ENCODE measurements at places on chromosomes 5 and 9.

DNA sequence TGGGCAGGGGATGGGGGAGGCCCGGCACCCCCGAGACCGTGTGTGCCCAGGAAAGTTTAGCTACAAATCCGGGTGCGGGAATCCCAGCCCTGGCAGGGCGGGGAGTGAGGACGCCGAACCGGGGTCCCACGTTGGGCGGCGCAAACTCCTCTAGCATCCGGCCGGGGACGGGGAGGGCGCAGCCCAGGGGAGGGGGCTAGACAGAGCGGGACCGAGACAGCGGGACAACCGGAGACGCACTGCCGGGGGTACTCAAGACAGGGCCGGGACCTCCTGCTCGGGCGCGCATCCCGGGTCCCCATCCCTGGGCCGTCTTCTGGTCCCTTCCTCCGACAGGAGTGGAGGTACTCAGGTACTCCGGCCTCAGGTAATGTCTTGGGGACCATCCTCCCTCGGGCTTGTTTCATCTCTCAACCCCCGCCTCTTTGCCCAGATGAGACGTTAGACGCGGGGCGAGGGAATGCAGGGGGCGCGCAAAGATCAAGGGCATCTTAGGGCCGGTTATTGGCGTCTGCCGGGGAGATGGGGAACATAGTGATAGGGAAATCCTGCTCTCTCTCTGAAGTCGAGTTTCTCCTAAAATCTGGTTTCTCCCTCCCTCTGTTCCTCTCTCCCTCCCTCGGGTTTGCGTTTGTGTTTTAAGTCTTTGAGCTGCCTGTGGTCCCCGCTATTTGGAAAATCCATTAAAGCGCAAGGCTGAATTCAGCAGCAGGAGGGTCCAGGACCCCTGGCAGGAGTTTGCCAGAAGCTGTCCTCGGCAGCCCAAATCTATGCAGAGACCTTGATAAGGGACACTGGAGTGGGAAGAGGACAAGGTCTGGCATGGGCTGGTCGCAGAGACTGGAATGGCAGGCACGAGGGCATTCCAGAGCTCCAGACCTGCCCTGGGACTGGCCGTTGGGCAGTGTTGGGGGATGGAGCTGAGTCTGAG is 815 bp downstream of the PDZD2 start:
- H3K36me3 ChIP-seq: no peaks in the 10 kb centered on the region
- peak overlapping the region; percentile 76 for H3K4me3 ChIP-seq
- peaks cover 29% of the 10 kb centered on the region for H3K27me3 ChIP-seq
- DNase-seq: no peak
- H3K27ac ChIP-seq: peak overlapping the region; percentile 13

GRCh38 chr5:180575571-180575970 is 15.7 kb downstream of the SCGB3A1 start:
- no peaks in the 10 kb centered on the region for H3K4me1 ChIP-seq
- H3K4me3 ChIP-seq: no peak overlapping the region
- H3K36me3 ChIP-seq: peaks cover 40% of the 10 kb centered on the region
- DNase-seq: no peak
- no peak overlapping the region for H3K27ac ChIP-seq
- no peaks in the 10 kb centered on the region for H3K27me3 ChIP-seq

DNA sequence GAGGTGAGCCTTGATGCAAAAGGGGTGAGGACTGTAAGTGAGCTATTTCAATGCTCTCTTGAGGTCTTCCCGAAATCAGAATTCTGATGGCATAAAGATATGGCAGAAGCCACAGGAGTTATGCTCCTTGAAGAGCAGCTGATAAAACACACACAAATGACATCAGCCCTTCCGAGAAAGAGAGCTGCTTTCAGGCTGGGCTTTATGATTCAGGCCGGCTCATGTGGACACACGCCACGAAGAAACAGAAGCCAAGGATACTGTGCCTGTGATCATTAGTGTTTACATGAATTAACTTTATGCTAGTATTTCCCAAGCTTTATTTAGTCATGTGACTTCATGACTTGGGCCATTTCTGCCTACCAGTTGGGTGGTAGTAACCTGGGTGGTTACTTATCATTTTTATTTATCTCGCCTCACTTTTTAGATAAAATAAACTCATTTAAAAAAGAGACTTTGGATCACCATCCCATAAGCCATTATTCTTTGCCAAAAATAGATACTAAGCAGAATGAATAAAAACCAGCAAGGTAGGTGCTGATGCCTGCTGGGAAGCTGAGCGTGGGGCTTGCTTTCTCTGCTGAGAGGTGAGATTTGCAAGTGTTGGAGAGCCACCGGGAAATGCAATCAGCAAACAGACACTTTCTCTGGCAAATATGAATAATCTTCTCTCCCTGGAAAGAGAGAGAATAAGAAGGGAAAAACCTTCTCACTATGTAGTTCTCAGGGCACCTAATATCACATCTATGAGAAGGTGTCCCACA is 73.0 kb upstream of the SLC25A51 start:
- H3K27me3 ChIP-seq: peaks cover 11% of the 10 kb centered on the region
- no peak for DNase-seq
- H3K27ac ChIP-seq: no peak overlapping the region
- H3K4me1 ChIP-seq: no peaks in the 10 kb centered on the region
- H3K4me3 ChIP-seq: no peak overlapping the region

DNA sequence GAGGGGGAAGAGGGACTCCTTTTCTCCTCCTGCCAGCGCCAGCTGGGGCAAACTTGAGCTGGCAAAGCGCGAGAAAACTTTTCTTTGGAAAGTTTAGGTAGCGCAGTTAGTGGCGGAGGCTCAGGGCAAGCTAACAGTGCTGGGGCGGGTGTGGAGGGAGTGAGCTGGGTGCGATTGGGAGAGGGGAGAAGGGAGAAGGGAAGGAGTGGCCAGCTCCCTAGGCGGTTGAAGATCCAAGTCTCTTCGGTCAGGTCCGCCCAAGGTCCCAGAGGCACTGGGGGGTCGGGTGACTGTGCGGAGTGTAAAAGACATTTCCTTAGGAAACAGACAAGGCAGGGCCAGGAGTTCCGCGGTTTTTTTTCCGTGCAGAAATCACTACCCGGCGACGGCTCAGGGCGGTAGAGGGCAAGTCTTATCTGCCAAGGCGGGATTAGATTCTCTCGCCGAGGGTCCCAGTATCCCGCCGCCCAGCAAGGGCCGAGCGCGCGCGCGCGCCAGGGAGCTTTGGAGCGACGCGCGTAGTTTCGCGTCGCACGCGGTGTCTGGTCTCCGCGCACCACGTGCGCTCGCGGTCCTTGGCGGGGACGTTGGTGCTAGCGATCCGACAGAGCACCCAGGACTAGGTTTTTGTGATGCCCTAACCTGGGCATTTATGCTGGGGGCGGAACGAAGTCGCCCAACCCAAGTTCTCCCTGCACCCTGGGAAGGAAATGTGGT is 33.6 kb upstream of the NFIB start:
- H3K4me3 ChIP-seq: peak overlapping the region; percentile 56
- H3K4me1 ChIP-seq: peaks cover 20% of the 10 kb centered on the region
- no peak for DNase-seq
- H3K27ac ChIP-seq: no peak overlapping the region

GRCh38 chr5:159412284-159413046 is 82.2 kb upstream of the IL12B start:
- peak overlapping the region; percentile 76 for H3K27ac ChIP-seq
- DNase-seq: peak; percentile 71
- no peaks in the 10 kb centered on the region for H3K27me3 ChIP-seq
- H3K36me3 ChIP-seq: peaks cover 10% of the 10 kb centered on the region
- H3K4me1 ChIP-seq: peaks cover 43% of the 10 kb centered on the region

GRCh38 chr9:75086541-75087288 is 1.2 kb downstream of the NMRK1 start:
- no peak for DNase-seq
- H3K4me1 ChIP-seq: peaks cover 45% of the 10 kb centered on the region
- H3K4me3 ChIP-seq: peak overlapping the region; percentile 90
- peaks cover 35% of the 10 kb centered on the region for H3K36me3 ChIP-seq

DNA sequence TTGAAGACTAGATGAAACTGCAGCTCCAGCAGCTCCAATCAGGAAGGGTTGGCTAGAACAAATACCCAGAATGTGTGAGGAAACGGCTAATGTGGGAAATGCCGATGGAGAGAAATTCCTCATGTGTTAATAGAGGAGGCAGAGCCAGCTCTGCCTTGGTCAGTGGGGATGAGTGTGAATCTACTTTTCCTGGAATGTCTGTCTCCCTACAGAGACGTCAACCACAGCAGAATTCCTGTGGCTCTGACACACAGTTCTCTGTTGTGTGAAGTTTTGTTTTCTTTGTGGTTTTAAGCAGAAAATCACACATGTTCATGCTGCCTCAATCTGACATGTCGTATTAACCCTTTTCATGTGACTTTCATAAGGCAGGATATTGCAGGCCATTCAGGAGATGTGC is 476.6 kb upstream of the WWC1 start:
- H3K36me3 ChIP-seq: no peaks in the 10 kb centered on the region
- no peak overlapping the region for H3K27ac ChIP-seq
- H3K27me3 ChIP-seq: no peaks in the 10 kb centered on the region
- no peak for DNase-seq
- H3K4me3 ChIP-seq: no peak overlapping the region

DNA sequence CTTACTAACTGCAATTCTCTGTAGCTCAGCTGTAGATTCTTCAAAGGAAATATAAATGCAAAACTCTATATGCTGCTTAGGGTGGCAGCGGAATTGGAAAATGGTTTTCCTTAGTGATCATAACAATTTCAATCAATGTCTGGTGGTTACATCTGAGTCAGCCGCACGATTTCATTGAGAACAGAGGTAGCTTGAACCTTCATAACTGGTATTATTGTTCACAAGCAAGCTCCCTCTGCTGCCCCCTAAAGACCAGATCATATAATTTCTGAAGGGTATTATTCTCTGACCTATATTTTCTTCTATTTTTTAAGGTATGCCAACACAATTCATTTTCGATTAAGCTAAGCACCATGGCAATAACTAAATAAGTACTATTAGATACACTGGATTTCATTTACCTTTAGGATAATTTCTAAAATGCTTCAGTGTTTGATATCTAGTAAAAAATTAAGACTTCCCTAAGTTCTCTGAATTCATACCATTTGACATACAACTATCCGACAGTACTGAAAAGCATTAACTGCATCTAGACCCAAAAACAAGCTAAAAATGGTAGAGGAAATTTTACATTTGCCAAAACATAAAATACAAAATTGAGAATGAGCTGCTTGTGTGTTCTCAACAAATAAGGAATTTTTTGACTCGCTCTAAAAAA is 181.1 kb upstream of the SPEF2 start:
- H3K4me3 ChIP-seq: no peak overlapping the region
- no peaks in the 10 kb centered on the region for H3K36me3 ChIP-seq
- no peaks in the 10 kb centered on the region for H3K4me1 ChIP-seq
- peaks cover 34% of the 10 kb centered on the region for H3K27me3 ChIP-seq
- no peak overlapping the region for H3K27ac ChIP-seq

GRCh38 chr5:73938938-73939320 is 312.9 kb downstream of the ARHGEF28 start:
- H3K4me3 ChIP-seq: no peak overlapping the region
- H3K27ac ChIP-seq: no peak overlapping the region
- no peaks in the 10 kb centered on the region for H3K36me3 ChIP-seq
- H3K27me3 ChIP-seq: peaks cover 61% of the 10 kb centered on the region

DNA sequence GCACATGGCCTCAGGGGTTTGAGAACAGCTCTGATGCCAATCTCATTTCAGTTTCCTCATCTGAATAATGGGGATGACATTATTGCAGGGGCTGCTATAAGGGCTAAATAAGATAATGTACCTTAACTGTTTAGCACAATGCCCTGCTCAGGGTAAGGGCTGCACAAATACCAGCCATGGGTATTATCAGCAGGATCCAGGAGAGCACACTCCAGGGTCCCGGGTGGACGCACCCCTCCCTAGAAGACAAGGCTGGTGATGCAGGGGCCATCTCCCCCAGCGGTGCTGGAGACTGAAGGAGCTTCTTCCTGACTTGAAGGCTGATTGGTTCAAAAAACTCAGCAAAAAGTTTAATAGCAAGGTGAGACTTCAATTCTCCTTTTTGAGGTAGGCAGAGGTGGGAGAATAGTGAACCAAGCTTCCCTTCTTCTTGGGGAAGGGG is 2.7 kb upstream of the CXXC5 start:
- no peak overlapping the region for H3K4me3 ChIP-seq
- peaks cover 6% of the 10 kb centered on the region for H3K27me3 ChIP-seq
- no peak overlapping the region for H3K27ac ChIP-seq
- no peak for DNase-seq
- peaks cover 30% of the 10 kb centered on the region for H3K4me1 ChIP-seq
- H3K36me3 ChIP-seq: peaks cover 9% of the 10 kb centered on the region

GRCh38 chr5:10546186-10546585 is 17.7 kb upstream of the ANKRD33B start:
- no peak overlapping the region for H3K27ac ChIP-seq
- peaks cover 19% of the 10 kb centered on the region for H3K27me3 ChIP-seq
- no peaks in the 10 kb centered on the region for H3K4me1 ChIP-seq
- no peak for DNase-seq
- peaks cover 11% of the 10 kb centered on the region for H3K36me3 ChIP-seq
- H3K4me3 ChIP-seq: no peak overlapping the region

DNA sequence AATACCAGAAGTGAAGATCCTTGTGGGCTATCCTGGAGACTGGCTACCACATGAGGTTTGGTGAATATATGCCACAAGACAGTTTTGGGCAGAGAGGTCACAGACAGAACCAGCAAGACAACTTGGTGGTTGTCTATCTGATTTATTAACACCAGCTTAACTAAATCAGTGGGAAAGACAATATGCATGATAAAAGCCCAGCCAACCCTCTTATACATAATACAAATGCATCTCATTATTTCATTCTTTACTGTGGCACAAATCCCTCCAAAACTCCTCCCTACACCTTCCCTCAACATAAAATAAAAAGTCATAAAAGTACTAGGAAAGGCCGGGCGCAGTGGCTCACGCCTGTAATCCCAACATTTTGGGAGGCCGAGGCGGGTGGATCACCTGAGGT is 8.1 kb downstream of the HINT1 start:
- peak overlapping the region; percentile 62 for H3K27ac ChIP-seq
- H3K4me3 ChIP-seq: no peak overlapping the region
- no peaks in the 10 kb centered on the region for H3K27me3 ChIP-seq
- DNase-seq: no peak

- H3K27me3 ChIP-seq: peaks cover 23% of the 10 kb centered on the region
- no peak overlapping the region for H3K27ac ChIP-seq
- no peaks in the 10 kb centered on the region for H3K36me3 ChIP-seq
- H3K4me1 ChIP-seq: no peaks in the 10 kb centered on the region
Observed at GRCh38 chr5:159249158-159249557, 13.9 kb upstream of the UBLCP1 start.

GRCh38 chr5:135215617-135216470 is 181.8 kb upstream of the PITX1 start:
- no peak for DNase-seq
- H3K27me3 ChIP-seq: peaks cover 22% of the 10 kb centered on the region
- H3K4me3 ChIP-seq: no peak overlapping the region

- H3K4me3 ChIP-seq: no peak overlapping the region
- no peaks in the 10 kb centered on the region for H3K36me3 ChIP-seq
- peaks cover 74% of the 10 kb centered on the region for H3K27me3 ChIP-seq
Observed at GRCh38 chr5:135133698-135134515, 99.9 kb upstream of the PITX1 start.

GRCh38 chr5:98785244-98785643 is 11.8 kb downstream of the RGMB start:
- H3K4me3 ChIP-seq: no peak overlapping the region
- peaks cover 46% of the 10 kb centered on the region for H3K27me3 ChIP-seq
- H3K36me3 ChIP-seq: no peaks in the 10 kb centered on the region
- H3K4me1 ChIP-seq: no peaks in the 10 kb centered on the region
- no peak overlapping the region for H3K27ac ChIP-seq
